ENCODE measurements at places on chromosomes 11 and 22.
A peak's percentile ranks its signal among the peaks of the same experiment; 100 is the strongest.

- DNase-seq, result no peak
Measured at GRCh38 chr11:123187665-123188507, 7.2 kb downstream of the CLMP start.

DNA sequence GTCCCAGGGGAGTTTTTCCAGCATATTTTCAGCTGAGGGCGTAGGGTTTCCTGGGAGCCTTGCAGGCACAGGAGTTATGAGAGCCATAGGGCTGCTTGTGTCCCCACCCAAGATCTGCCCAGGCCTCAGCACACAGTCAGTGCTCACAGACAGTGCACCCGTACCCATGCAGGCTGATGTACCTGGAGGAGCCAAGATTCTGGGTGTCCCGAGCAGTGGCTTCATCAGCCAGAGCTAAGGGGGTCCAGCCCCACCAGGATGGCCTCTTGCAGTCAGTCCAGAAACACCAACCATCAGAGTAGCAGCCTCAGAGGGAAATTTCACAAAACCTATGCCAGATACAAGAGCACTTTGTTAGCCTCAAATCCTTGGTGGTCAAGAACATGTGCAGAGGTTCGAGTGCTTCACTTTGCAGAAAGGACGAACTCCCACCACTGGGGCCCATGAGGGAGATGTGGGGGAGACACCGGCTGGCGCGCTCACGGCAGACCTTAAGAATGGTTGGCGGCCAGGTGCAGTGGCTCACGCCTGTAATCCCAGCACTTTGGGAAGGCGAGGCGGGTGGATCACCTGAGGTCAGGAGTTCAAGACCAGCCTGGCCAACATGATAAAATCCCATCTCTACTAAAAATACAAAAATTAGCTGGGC is 43.8 kb upstream of the RTL6 start:
- no peak for DNase-seq

DNA sequence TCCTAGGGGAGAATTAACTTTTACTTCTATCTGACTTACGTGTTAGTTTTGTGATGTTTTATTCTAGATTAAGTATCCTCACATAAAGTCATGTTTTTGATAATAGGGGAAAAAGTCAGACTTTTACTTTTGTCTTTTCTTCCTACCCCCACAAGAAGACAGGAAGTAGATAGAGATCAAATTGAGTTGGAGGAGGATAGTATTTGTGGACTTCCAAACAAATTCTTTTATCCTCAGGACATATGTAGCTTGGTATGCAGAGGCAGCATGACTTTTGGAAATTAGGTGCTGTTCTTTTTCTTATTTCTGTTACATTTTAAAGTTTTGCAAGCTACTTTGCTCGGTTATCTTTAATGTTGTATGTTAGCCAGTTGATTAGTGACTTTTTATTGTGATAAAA is 61.4 kb downstream of the MTMR3 start:
- no peak for DNase-seq

- no peak for DNase-seq
Measured at GRCh38 chr11:118114266-118114665, 27.5 kb upstream of the SMIM35 start.

DNA sequence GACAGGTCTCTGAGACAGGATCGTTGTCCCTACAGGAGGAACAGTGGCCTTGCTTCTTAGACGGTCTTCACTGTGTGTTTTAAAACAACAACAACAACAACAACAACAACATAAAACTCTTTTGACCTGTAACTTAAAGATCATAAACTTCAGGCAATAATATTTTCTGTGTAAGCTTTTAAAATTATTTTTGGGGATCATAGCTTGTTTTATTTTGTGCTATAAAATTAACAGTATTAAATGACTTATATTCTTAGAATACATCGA is 13.8 kb upstream of the AIFM3 start:
- no peak for DNase-seq

DNA sequence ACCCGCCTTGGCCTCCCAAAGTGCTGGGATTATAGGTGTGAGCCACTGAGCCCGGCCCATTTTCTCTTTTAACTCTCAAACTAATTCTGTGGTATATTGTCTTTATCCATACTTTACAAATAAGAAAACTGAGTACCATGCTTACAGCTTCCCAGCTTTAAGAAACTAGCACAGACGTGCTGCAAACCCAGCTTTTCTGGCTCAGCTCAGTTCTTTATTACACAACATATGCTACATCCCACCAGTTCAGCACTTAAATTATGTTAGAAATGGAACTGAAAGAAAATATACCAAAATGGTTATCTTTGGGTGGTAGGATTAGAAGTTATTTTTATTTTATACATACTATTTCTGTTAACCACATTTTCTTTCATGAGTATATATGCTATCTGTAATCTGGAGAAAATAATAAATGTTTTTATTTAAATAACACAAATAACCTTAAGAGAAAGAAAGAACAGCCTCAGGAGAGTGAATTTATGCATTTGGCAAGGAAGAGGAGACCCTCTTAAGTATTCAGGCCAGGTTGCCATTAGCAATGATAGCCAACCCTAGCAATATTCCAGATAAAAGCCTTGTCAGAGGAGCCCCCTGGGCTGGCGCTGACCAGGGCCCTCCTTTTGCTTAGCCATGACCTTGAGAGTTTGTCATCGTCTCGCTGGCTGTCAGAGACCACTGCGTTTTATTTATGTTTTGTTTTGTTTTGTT is 33.8 kb downstream of the SLN start:
- no peak for DNase-seq

DNA sequence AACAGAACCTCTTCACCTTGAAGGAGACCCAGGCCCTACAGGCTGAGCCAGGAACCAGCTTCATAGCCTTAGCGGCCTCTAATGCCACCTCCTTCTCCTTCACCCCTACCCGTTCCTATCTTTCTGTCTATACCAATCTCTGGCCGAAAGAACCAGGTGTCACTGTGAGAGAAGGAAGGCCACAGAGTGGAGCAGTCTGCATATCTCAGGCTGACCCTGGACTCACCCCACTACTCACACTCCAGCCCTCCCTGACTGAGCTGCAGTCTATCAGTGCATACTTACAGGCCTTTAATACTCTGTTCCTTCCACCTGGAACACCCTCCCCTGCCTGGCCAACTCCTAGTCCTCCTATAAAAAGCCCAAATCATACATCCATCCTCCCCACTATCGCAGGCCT is 32.7 kb downstream of the ARAP1 start:
- no peak for DNase-seq

DNA sequence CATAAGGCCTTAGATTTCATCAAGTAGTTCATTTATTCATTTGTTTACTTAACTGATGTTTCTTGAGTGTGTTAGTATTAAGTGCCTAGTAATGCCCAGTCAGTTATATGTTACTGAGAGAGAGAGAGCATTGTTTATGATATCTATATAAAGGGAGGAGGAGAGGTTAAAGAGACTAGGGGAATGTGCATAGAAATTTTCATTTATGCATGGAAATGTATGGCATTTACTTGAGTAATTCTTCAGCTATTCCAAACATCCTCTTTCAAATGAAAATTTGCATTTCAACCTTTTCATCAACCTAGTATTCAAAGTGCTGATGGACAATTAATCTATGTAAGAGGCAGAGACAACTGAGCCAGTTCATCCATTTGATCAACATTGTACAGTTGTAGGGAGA is 199.7 kb downstream of the NELL1 start:
- no peak for DNase-seq

DNA sequence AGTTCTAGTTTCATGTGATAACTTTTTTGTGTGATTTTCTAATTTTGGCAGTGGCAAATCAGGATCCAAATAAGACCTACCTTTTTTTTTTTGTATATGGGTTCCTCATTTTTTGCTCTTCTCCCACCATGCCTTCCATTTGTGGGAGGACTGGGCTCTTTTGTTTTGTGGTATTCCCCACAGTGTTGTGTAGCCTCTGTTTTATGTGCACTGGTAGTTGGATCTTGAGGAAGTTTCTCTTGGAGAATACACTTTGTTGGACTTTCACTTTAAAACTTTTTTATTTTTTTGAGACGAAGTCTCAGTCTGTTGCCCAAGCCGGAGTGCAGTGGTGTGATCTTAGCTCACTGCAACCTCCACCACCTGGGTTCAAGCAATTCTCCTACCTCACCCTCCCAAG is 39.7 kb downstream of the PPP6R3 start:
- no peak for DNase-seq

DNA sequence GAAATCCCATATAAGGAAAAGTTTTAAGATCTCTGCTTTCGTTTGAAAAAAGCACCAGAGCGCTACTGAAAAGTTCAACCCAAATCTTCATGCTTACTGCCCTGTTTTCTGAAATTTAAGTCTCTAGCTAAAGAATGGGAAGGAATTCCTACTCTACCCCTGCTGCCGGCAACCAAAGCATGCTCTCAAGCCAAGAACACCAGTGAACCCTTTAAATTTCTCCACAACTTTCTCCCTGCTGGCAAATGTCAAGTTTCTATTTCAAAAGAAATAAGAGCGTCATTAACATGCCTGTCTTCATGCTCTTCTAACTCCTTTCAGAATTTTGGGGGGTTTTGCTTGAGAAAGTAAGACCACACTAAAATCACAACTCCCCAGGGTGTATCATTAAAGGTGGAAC is 6.8 kb upstream of the SMCO4 start:
- DNase-seq, result no peak

- DNase-seq, result peak; percentile 57
Measured at GRCh38 chr11:17550450-17551346, 3.6 kb downstream of the OTOG start.

GRCh38 chr11:33151399-33151798 is 9.9 kb downstream of the CSTF3 start:
- DNase-seq, result no peak

DNA sequence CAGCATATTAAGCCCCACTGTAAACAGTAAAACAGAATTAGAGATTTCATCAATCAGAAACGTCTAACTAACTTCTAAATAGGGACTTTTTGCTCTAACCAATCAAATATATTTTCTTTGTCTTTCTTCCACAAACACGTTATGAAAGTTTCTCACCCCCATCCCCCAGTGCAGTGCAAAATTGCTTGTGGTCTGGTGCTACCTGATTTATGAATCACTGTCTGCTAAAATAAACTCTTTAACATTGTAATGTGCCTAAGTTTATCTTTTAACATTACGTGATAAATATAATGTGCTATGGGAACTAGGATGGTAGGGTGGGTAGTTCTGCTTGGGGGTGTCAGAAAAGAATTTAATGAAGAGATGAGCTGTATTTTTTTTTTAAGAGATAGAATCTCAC is 47.3 kb upstream of the SLC5A1 start:
- no peak for DNase-seq

GRCh38 chr22:47654922-47655491 is 892.6 kb downstream of the TBC1D22A start:
- DNase-seq, result no peak

GRCh38 chr11:20259506-20259905 is 99.2 kb upstream of the DBX1 start:
- no peak for DNase-seq

- DNase-seq, result peak; percentile 92
Measured at GRCh38 chr11:22521226-22521625, 104.4 kb downstream of the FANCF start.

DNA sequence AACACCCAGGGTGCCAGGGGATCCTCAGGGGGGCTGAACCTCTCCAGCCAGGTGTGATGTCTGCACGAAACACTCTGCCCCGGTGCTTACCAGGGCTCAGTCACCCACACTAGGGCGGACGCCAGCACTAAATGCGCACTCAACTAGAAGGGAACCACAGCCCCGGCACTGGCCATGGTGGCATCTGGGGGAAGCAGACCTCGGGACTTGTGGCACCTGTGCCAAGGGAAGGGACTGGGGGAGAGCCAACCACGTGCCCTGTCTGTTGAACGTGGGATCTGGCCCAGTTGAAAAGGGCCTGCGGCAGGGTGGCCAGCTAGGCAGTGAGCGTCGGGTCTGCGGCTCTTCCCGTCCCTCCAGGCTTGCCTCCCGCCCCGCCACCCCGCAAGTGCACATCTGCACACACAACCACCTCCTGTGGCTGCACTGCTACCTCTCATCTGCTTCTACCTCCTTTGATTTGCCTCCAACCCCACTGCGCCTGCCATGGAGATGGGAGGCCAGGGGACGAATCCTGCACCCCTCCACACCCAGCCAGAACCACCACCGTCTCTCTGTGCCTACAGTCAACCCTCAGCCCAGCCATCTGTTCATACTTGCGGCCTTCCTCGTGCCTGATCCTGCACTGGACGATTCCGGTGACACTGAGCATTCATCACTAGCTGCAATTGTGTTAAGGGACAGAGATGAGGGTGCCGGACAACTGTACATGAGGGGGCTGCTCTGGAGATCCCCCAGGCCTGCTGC is 15.0 kb upstream of the MOB2 start:
- DNase-seq, result no peak

DNA sequence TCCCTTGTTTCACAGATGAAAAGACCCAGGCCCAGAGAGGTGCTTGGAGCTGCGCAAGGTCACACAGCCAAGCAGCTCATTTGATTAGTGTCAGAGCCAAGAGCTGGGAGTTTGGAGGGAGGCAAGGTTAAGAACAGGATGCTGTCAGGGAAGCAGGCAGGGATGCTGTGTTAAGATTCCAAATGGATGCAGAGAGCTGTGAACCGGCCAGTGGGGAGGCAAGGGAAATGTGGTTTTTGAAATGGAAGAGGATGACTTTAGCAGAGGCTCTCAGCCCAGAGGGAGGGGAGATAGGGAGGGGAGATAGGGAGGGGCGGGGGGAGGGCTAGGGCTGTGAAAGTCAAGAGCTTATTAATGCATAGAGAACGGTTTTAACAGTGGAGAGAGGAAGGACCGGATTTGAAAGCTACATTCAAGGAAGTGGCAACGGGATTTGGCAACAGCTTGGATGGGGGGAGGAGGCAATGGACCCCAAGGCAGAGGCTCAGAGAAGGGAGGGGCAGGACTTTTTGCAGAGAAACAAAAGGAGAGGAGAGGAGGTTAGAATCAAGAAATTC is 13.0 kb downstream of the RTN4RL2 start:
- no peak for DNase-seq

DNA sequence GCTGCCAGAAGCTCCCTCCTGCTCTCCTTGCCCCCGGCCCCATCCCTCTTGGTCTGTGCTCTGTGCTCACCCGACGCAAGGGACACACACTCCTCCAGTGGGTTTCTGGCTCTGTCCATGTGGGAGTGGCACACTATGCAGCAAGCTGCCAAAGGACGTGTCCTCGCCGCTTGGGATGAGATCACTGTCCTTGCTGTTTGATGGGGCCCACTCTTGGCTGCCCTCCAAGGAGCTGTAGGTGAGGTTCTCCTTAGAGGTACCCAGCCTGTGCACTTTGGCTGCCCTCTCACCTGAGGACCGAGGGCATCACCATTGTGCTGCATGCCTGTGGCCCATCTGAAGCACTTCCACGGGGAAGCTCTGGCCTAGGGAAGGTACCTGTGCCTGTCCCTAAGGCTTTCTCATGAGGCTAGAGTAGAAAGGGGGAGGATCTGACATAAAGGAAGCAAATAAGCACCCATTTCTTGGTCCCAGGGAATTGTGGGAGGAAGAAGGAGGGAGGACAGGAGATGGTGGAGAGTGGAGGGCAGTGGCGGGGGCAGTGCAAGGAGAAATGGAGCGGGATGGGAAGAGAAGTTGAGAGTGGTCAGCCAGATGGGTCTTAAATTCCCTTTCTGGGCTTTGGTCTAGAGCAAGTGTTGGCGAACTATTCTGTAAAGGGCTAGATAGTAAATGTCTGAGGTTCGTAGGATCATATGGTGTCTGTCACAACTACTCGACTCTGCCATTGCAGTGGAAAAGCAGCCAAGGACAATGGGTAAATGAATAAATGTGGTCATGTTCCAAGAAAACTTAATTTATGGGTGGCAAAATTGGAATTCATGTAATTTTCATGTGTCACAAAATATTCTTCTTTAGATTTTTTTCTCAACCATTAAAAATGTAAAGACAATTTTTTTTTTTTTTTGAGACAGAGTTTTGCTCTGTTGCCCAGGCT is 47.0 kb upstream of the AMPD3 start:
- no peak for DNase-seq
